ENCODE measurements at places on chromosomes 16 and 17. TPM values are rescaled to one million over a fixed set of nuclear protein-coding genes. Genes with fewer than 3 reads are reported as not detected.

Gene WRAP53
- 23.7 TPM for total RNA-seq

Gene KRTAP4-3
- not detected for total RNA-seq

Gene KRT17
- 1.6 TPM for total RNA-seq

Gene CBFA2T3
- not detected for total RNA-seq

Gene KRT20
- total RNA-seq: not detected

DNA sequence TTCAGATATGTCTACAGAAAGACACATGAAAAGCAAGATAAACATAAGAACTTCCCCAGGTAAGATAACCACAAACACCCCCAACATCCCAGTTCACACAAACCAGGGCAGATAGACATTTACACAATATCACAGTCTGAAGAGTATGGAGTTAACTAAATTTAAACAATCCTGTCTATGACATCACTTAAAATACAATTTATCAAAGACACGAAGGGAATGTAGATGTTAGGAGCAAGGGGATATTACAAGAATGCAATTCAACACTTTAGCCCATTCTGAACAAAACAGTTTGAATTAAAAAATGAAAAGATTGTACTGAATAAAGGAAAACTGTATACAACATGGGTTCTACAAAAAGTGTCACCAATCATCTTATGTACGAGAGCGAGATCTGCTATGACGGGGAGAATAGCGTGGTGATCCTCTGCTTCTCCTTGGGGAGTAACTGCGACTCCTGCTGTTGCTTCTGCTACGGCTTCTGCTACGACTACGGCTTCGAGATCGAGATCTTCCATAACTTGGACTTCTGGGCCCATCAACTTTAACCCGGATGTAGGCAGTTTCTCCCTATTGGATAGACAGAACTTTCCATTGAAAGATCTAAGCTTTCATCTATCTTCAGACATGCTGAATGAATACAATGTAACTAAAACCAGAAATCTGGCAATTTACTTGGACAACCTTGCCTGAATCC, 1.9 kb downstream of the SRSF1 start:
- no peak for DNase-seq

DNA sequence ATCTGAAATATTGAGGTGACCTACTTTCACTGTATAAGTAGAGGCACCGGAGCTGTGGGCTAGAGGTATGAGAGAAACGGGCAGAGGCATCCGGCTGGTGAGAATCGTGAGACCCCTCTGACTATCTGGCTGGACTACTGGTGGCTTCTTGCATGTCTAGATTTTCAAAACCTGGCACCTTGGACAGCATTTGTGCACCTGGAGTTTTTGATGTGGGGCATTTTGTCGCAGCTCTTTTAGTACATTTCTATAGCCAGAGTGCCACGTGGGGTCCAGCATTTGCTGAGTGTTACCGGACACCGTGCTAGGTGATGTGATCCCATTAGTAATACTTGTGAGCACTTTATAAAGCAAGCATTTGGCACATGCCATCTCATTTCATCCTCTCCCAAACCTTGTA, 32.6 kb upstream of the SHISA9 start:
- DNase-seq: no peak

DNA sequence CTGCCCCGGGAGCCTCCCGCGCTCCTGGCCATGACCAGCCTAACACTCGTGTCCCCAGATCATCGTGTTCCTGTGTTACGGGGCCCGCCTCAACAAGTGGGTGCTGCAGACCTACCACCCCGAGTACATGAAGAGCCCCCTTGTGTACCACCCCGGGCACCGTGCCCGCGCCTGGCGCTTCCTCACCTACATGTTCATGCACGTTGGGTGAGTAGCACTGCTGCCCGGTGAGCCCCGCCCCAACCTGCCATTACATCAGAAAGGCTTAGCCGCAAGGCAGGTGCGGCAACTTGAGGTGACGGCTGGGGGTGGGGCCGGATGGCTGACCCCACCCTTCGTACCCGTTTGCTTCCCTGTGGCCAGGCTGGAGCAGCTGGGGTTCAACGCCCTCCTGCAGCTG, 1.4 kb downstream of the RHBDL1 start:
- no peak for DNase-seq

- DNase-seq: no peak
Measured at GRCh38 chr16:69812688-69813014, 50.5 kb downstream of the WWP2 start.

DNA sequence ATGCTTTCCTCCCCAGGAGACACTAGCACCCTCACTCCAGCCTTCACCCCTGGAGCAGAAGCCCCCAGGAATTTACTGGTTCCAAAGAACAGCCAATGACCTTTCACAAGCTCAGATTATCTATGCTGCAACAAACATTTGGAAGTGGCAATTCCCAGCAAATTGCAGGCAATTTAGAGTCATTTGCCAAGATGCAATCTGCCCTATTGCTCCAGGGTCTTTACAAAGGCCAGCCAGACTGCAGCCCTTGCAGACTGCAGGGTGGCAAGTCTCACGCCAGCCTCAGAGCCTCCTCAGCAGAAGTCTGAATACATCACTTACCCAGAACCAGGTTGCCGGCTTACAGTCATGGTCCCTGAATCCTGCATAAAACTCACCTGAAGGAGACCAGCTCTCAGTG, 21.8 kb downstream of the AXIN1 start:
- no peak for DNase-seq

All from endothelial cell of umbilical vein (primary cell).